ENCODE measurements at places on chromosomes 3 and 15. TPM values are rescaled to one million over a fixed set of nuclear protein-coding genes. Genes with fewer than 3 reads are reported as not detected.

DNA sequence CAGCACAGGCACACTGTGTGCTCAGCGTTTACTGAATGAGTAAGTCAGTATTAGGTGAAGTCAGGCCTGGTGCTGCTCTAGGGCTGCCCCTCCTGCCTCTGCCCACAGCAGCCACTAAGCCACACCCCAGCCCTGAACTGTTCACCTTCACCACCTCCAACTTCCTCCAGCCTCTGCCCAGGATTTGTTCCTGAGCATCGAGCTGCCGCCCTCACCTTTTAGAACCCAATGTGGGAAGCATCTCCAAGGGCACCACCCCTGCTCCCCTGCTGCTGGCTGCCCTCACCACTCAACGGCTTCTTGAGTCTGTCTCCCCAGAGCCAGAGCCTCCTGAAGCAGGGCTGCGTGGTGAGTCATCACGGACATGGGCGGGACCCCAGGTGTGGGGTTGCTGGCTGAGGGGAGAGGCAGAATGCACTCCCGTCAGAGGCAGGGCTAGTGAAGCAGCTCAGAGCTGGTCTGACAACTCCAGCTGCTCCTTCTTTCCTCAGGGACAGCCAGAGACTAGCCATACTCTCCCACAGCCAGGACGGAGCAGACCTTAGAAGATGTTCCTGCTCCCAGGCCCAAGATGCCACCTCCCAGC lies 5.8 kb downstream of the HYAL2 start:
- peak; percentile 62 for DNase-seq

GRCh38 chr15:48966595-48967301 lies 3.0 kb upstream of the SHC4 start:
- no peak for DNase-seq

GRCh38 chr3:54034971-54035370 lies 87.4 kb upstream of the CACNA2D3 start:
- DNase-seq: no peak

DNA sequence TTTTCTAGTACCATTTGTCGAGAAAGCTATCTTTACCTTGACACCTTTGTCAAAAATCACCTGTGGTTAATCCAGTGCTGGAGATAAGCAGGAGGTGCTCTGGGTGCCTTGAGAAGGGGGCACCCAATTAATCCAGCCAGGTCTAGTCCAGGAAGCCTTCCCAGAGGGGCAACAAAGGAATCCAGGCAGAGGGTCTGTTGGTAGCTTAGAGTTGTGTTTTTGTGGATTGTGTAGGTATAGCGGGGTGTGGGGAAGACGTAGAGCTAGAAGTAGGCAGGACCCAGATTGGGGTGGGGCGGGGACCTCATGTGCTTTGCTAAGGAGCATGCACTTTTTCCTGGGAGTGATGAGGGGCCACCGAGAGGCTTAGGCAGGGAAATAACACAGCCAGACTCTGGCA lies 6.0 kb upstream of the PIGZ start:
- DNase-seq: no peak

GRCh38 chr3:15766406-15766805 lies 31.4 kb downstream of the ANKRD28 start:
- no peak for DNase-seq

DNA sequence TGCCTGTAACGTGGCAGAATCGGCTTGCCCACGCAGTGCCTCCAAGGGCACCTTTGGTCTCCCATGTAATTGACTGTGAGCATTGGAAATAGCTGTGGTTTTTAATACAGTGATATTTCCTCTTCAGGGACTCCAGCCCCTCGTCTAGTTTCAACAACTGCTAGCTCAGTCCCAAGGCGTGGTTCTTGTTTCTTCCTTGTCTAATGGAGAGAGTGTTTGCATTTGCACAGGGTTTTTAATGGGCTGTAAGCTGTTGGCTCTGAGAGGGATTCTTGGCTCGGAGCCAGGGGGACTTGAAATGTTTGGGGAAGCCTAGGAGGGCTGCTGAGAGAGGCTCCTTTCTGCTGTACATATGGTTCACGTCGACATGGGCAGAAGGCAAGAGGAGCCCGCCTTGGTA lies 86.2 kb downstream of the THSD4 start:
- DNase-seq: no peak

- DNase-seq: no peak
Observed at GRCh38 chr3:143068059-143068458, 51.5 kb upstream of the CHST2 start.

DNA sequence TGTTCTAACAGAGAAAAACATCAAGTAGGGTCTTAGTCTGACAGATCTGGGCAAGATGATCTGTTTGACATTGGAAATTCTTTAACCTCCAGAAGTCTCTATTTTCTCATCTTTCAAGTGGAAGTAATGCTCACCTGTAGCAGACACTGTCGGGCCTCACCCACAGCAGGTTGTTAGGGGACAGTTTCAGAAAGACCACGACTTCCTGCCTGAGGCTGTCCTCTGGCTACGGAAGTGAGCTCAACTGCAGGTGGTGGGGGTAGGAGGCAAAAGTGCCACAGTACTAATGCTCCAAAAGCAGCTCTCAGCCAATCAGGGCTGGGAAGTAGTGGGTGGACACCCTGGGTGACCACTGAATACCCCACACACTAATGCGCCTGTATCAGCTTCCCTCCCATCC lies 111.4 kb upstream of the TOPAZ1 start:
- no peak for DNase-seq

- DNase-seq: no peak
Observed at GRCh38 chr3:131957980-131958379, 76.8 kb downstream of the CPNE4 start.

GRCh38 chr3:98733053-98733811 lies 29.9 kb upstream of the ST3GAL6 start:
- peak; percentile 44 for DNase-seq

DNA sequence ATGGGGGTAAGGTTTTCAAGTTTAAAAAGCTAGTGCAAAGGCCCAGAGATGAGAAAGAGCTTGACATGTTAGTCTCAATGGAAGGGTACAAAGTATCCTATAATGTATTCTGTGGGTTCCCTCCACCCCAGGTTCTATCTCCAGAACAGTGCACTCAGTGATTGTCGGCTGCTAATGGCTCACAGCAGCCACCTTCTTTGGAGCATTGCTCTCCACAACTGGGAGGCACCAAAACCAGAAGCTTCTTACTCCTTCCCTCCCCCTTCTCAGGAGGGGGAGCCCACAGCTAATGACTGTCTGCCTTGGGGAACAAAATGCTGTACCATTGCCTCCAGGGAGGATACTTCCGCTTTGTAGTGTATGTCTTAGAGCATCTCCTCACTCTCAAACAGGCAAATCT lies 439.4 kb upstream of the RBMS3 start:
- no peak for DNase-seq

DNA sequence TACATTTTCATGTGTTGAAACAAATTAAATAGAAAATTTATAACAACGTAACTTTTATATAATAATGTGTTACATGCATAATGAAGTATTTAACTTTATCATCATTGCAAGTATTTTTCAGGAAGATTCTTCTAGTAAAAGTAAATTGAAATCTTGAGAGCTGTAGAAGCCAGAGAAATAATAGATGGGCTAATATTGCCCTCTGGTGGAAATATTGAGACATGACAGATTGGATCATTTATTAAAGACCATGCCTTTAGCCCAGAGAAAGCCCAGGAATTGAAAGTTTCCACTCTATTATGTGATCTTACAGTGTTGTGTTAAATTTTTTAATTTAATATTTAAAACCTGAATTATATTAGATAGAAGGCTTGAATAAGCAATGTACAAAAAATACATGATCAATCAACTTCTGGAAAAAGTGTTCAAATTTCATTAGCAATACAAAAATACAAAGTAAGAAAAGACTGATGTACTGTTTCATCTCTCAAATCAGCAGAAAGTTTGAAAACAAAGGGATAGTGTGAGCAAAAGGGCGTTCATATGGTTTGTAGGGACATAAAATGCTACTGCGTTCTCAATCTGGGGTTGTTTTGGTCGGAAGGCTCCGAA lies 52.7 kb upstream of the SPTSSB start:
- DNase-seq: no peak

- peak; percentile 72 for DNase-seq
Observed at GRCh38 chr3:135229018-135229495, 434.0 kb downstream of the EPHB1 start.

GRCh38 chr3:101240719-101241399 lies 79.5 kb downstream of the IMPG2 start:
- no peak for DNase-seq

- DNase-seq: no peak
Observed at GRCh38 chr3:189624130-189624529, 7.1 kb upstream of the TP63 start.

GP5 gene
- total RNA-seq: not detected

PLCB2 gene
- 19.5 TPM for total RNA-seq

LMAN1L gene
- total RNA-seq: 151 TPM

NEDD4 gene
- 8.4 TPM for total RNA-seq

ADAMTS7 gene
- 81.6 TPM for total RNA-seq

FBXW12 gene
- total RNA-seq: not detected

ZBTB20 gene
- 75.5 TPM for total RNA-seq
